ENCODE measurements at places on chromosomes 2 and 18.

- DNase-seq, result no peak
These were observed 68.8 kb downstream of the CAVIN2 start for GRCh38 chr2:191778041-191778440.

DNA sequence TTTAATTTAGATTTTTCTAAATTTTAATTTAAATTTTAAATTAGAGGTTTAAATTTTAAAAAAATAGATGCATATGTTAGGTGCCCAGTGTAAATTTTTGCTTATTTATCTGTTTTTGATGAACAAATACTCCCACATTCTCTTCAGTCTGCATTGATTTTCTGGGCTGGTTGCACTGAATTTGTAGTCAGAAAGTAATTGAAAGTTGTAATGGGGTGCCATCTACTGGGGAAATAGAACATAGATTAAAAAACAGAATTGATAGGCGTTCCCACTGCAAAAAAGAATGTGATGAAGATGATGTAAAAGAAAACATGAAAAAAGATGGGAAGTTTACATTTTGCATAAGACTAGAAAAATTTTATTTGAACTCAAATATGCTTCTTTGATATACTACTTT is 51.7 kb upstream of the CCDC85A start:
- DNase-seq, result no peak

DNA sequence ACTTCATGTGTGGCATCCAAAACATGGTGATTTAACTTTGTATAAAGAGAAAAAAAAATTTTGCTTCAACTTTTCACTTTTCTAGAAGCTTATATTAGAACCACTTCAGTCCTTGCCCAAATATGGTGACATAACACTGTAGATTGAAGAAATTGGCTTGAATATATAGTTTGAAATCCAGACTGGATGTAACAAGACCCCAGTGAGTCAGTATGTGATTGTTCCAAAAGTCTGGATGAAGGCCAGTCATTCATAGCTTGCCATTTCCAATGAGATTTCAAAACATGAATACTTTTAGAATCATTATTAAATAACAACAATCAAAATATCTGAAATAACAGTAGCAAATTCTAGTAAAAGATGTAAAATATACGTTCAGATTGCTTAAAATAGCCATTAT is 104.8 kb upstream of the FN1 start:
- DNase-seq, result no peak

- no peak for DNase-seq
These were observed 425 bp upstream of the SALL3 start for GRCh38 chr18:78979056-78979729.
